Activated naive CD8-positive, alpha-beta T cell treated with anti-CD3 and anti-CD28 coated beads, Interleukin-2, amount 50 U/mL, for 16 hours (primary cell): ENCODE measurements at places on chromosomes 4 and X.

DNA sequence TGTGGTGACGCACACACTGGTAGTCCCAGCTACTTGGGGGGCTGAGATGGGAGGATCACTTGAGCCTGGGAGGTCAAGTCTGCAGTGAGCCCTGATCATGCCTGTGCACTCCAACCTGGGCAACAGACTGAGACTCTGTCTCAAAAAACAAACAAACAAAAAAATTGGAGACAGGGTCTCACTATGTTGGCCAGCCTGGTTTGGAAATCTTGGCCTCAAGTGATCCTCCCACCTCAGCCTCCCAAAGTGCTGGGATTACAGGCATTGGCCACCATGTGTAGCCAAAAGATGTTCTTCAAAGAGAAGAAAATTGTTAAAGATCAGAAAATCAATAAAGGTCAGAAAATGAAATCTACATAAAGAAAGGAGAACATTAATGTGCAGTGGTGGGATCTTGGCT lies 41.7 kb upstream of the ABCG2 start:
- DNase-seq = no peak

DNA sequence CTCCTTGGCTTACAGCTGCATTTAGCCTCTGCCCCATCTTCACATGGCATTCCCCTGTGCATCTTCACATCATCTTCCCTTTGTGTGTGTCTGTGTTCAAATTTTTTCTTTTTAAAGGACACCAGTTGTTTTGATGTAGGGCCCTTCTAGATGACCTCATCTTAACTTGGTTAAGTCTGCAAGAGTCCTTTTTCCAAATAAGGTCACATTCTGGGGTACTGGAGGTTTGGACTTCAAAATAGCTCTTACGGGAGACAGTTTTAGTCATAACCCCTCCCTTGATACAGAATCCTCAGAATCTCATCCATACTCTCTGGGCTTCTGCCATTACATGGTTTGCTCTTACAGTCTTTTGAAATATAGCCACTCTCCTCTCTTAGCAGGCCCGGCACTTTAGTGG lies 231.5 kb upstream of the ATP6AP2 start:
- DNase-seq = no peak

GRCh38 chr4:8355306-8355705 lies 85.2 kb downstream of the ACOX3 start:
- no peak for DNase-seq

- DNase-seq = no peak
Measured at GRCh38 chr4:10171055-10171454, 54.5 kb upstream of the WDR1 start.
